ENCODE measurements at places on chromosomes 5 and 9.

- no peak for DNase-seq
Observed at GRCh38 chr9:133647765-133648469, 11.8 kb downstream of the DBH start.

DNA sequence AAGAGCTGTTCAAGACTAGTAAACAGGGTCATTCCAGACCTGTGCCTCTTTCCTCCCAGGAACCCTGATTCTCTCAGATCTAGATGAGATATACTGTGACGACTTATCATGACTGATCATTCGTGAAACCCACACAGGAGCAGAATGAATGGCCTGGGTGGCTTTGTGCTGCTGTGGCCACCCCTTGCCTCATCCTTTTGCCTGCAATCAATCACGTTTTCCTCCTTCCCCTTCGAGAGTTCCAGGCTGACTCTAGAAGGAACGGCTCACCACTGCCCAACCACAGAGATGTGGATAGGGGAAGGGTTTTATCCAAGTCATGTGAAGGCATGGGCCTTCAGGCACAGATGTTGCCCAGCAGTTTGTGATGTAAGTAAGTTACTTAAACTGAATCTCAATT lies 5.8 kb downstream of the ANXA6 start:
- peak; percentile 33 for DNase-seq

DNA sequence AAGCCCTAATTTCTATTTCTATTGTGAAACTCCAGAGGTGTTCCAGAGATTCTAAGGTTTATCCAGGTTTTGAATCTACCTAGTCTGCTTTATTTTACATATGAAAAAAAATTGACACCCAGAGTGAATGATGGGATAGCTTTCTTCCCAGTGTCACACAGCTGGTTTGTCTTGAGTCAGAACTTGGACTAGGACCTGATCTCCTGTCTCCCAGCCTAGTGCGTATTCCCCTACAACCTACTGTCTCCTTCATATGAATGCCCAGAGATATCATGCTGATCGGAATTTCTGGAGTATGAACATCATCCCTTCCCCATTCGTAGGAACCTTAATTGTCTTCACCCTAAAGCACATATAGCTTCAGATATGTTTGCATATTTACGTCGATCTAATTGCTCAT lies 524.2 kb downstream of the SPATA31D1 start:
- DNase-seq = no peak

DNA sequence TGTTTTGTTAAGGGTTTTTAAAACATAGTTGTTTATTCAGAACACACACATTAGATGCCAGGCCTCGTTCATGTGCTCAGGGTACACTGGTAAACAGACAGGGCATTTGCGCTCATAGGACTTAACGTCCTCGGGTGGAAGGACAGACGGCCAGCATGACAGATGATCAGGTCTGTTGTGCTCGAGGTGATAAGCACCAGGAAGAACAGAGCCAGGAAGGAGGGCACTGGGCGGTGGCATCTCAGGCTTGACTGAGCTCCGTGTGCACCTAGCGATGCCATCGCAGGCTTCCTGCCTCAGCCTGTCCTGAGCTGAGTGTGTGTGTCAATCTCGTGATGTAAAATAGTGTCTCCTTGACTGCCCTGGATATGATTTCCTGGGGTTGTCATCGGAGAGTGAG lies 96.5 kb downstream of the EHMT1 start:
- no peak for DNase-seq

- DNase-seq = peak; percentile 94
Observed at GRCh38 chr5:55668356-55668755, 43.8 kb downstream of the SLC38A9 start.

- no peak for DNase-seq
Observed at GRCh38 chr9:93288341-93288740, 104.4 kb downstream of the WNK2 start.

DNA sequence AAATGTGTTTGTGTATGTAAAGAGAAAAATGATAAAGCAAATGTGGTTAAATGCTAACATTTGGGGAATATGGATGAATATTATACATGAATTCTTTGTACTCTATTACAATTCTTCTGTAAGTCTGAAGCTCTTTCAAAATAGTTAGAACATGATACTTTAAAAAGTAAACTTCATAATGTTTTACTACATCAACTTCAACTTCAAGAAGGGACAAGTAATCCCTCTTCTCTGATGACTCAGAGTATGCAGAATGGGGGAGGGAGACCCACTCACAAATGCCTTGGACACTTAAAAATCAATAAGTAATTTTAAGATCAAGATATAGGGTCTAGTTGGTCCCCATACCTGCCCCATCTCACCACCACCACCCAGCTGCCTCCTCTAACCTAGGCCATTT lies 162.4 kb downstream of the ESM1 start:
- peak; percentile 75 for DNase-seq
